ENCODE measurements at places on chromosomes 4 and X. TPM values are rescaled to one million over a fixed set of nuclear protein-coding genes. Genes with fewer than 3 reads are reported as not detected.

Gene CDX4
- not detected for total RNA-seq

Gene CD40LG
- not detected for total RNA-seq

Gene NOX1
- not detected for total RNA-seq

Gene AFF2
- total RNA-seq = 6.0 TPM

Gene LIMCH1
- 113 TPM for total RNA-seq

Gene EPGN
- total RNA-seq = not detected

DNA sequence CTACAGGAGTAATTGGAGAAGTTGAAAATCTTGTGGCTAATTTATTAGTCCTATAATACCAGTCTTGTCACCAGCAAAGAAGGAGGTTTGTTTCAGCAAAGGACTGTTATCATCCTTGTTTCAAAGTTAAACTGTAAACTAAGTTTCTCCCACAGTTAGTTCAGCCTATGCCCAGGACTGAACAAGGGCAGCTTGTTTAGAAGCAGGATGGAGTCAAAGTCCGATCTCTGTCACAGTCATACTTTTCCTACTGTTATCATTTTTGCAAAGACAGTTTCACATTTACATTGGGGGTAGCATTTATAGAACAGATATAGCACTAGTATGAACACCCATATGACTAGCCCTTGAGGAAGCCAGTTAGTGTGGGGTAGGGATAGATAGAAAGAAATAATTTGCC lies 46.4 kb downstream of the AKAP4 start:
- DNase-seq = no peak

DNA sequence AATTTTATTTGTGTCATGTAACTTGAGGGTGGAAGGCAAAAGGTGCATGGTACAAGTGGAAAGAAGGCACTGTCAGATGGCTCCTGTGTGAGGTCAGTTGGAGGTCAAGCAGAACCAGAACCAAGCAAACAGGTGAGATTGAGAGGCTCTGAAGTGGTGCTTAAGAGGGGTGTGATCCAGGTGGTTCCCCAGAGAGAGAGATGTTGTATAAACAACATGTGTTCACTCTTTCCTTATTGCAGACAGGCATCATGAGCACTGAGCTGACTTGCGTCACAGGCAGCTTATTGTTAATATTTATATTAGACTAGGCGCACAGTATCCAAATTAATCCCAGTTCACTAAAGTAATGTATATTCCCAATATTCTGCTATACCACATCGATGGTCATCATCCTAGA lies 56.8 kb downstream of the CXCL13 start:
- DNase-seq = no peak

GRCh38 chr4:40515398-40516293 lies 114.0 kb downstream of the RBM47 start:
- no peak for DNase-seq

- no peak for DNase-seq
Observed at GRCh38 chr4:129336457-129337227, 240.7 kb downstream of the C4orf33 start.

- DNase-seq = no peak
Observed at GRCh38 chrX:74510401-74510800, 89.1 kb downstream of the SLC16A2 start.

- DNase-seq = no peak
Observed at GRCh38 chr4:1602655-1603412, 81.3 kb downstream of the FAM53A start.

DNA sequence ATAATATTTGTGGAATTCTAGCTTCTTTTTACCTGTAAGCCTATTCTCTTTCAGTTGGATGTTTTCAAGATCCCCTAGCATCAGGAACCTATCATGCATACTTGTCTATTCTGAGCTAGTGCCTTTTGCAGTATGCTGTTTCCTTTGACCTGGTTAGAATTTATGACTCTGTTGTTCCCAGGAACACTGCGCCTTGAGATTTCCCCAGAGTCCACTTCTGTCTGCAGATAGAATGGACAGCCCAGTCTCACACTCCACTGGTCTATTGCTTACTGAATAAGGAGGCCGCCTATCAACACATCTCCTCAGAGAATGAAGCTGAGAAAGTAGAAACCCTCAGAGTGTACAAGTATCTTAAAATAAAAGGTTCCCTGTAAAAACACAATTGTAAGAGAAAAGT lies 465.1 kb upstream of the GALNTL6 start:
- DNase-seq = no peak

DNA sequence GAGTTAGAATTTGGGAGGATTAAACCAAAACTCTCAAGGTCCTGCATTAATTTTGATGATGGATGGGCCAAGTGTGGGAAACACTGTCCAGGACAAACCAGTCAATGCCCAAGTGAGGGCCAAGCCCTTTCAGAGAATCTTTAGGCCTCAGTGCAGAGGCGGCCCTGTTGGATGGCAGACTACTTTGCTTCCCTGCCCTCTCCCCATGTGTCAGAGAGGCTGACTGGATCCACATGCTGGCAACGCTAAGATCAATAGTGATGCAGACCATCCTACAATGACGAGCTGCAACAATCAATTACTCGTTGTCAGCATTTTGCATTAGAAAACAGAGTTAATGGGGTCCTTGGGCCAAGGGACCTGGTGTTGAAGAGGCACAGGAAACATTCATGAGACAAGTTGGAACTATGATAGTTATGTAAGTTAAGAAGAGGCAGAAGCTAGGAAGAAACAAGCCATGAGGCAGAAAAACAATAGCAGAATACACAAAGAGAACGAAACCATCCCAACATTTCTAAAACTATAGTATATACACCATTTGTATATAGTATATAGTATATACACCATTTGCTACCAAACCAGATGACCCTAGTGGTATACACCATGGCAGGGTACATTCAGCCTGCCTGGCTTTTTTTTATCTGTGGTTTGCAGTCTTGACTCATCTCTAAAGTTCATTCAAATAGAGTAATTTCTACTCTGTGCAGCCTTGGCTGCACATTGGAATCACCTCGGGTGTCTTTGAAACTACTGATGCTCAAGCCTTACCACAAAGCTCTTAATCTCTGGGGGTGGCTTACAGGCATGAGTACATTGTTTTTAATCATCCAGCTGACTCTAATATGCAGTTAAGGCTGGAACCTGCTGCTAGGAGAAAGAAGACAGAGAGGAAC lies 147.7 kb upstream of the GYPA start:
- DNase-seq = no peak

Measured in mesenteric fat pad (tissue), 1 donor.